ENCODE measurements at places on chromosomes 3 and 15. TPM values are rescaled to one million over a fixed set of nuclear protein-coding genes. Genes with fewer than 3 reads are reported as not detected.

GRCh38 chr3:46749129-46749528, 31.5 kb upstream of the PRSS50 start:
- DNase-seq: no peak

- DNase-seq: no peak
Observed at GRCh38 chr15:35697549-35698299, 151.8 kb upstream of the DPH6 start.

The CCK gene
- total RNA-seq: not detected

The REC114 gene
- not detected for total RNA-seq

The DTX3L gene
- 29.8 TPM for total RNA-seq

All from thyroid gland (tissue), 4 donors.